ENCODE measurements at places on chromosomes 7 and 10.

DNA sequence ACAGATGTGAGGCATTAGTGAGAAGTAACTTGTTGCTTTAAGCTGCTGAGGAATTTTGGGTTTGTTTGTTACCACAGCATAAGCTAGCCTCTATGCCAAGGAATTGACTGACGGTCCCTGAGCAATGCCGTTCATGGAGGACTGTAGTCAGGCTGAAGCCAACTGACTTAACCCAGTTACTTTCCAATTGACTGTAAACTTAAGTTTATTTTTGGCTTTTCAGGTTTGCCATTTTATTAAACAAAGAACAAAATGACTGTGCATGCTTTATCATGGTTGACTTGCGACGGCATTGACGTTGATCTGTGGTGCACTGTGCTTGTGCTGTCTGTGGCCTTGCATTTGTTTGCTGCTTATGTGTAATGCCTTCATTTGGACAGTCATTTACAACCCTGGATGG is 53.5 kb downstream of the DNAJB9 start:
- DNase-seq, result no peak

GRCh38 chr10:118116715-118117449 is 70.1 kb upstream of the RAB11FIP2 start:
- no peak for DNase-seq

- DNase-seq, result peak; percentile 83
Measured at GRCh38 chr10:6917125-6917524, 337.0 kb upstream of the PRKCQ start.

- no peak for DNase-seq
Measured at GRCh38 chr7:105990727-105991453, 27.8 kb downstream of the CDHR3 start.

DNA sequence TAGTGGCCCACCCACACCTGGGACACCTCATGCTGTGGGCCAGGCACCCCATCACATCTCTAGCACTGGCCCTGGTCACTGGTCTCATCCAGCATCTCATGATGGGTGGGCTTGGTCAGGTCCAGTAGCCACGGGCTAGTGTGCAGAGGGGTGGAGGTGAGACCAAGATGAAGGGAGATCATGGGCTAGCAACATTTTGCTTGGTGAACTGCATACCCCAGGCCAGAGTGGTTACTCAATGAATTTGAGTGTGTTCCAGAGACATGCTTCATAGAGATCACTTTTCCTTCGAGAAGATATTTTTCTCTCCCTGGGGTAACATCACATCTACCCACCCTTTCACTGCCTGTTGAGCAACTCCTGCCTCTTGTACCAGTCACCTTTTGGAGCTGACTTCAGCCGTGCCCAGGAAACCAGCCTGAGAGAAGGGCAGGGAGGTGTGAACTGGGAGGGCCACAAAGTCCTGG is 44.2 kb downstream of the MINDY4 start:
- no peak for DNase-seq

GRCh38 chr10:7561216-7561893 is 105.4 kb downstream of the ITIH5 start:
- DNase-seq, result no peak

- DNase-seq, result peak; percentile 72
Measured at GRCh38 chr10:68327889-68328786, 3.7 kb upstream of the HNRNPH3 start.

DNA sequence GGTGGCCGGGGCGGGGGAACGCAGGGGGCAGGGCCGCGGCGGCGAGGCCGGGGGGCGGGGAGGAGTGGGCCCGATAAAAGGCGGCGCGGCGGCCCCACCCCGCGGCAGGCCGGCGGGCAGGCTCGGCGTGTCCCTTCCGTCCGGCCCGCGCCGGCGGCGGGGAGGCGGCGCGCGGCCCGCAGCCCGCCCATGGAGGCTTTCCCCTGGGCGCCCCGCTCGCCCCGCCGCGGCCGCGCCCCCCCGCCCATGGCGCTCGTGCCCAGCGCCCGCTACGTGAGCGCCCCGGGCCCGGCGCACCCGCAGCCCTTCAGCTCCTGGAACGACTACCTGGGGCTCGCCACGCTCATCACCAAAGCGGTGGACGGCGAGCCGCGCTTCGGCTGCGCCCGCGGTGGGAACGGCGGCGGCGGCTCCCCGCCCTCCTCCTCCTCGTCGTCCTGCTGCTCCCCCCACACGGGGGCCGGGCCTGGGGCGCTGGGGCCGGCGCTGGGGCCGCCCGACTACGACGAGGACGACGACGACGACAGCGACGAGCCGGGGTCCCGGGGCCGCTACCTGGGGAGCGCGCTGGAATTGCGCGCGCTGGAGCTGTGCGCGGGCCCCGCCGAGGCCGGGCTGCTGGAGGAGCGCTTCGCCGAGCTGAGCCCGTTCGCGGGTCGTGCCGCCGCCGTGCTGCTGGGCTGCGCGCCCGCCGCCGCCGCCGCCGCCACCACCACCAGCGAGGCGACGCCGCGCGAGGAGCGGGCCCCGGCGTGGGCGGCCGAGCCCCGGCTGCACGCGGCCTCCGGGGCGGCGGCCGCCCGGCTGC is at the start of gene NANOS1:
TSS of gene NANOS1 (plus strand) at position 102 of the 808 bp plus-strand sequence. CDS start at position 190, 88 bp downstream.
- no peak for DNase-seq

GRCh38 chr10:80283119-80283518 is 6.3 kb downstream of the MAT1A start:
- DNase-seq, result no peak

GRCh38 chr10:104340641-104341040 is 2.4 kb upstream of the ITPRIP start:
- no peak for DNase-seq

DNA sequence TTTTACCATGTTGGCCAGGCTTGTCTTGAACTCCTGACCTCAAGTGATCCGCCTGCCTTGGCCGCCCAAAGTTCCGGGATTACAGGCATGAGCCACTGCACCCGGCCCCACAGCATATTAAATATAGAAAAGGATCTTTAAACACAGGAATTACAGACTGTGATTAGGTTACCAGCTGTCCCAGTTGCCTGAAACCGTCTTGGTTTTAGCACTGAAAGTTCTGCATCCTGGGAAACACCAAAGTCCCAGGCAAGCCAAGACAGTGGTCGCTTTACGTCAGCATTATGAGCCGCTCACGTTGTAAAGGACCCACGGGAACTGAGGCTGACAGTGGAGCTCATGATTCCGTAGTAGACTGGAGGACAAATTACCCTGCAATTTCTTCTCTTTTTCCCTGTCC is 69.0 kb upstream of the FAM180A start:
- no peak for DNase-seq

DNA sequence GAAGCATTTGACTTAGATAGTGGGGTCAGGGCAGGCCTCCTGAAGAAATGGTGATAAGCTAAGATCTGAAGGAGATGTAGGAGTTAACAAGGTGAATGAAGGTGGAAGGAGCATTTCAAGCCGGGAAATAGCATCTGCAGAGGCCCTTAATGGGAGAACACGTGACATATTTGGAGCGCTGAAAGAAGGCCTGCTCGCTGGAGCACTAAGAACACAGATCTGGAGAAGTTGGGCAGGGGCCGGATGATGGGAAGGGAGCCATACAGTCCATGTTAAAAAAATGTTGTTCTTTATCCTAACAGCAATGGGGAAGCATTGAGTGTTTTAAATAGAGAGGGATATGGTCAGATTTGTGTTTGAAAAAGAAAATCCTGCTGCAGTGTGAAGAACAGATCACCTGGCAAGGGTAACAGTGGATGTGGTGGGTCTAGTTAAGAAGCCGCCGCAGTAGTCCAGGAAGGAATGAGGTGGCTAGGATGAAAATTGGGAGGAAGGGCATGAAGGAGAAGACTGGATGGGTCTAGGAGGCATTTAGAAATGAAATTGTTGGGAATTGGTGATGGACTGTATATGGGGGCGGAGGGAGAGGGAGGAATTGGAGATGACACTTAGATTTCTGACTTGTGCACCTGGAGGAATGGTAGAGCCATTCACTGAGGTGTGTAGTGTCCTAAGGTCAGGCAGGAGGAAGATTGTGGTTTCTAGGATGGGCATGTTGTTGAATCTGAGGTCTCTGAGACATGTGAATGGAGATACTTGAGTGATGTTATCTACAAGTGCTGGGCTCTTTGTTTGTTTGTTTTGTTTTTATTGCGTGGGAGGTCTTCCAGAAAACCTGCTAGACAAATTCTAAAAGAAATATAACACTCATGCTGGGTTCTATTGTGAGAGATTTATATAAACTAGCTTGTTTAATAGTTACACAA is 58.4 kb downstream of the MET start:
- DNase-seq, result no peak

GRCh38 chr7:92567460-92567859 is 22.7 kb downstream of the FAM133B start:
- no peak for DNase-seq

- peak; percentile 22 for DNase-seq
Measured at GRCh38 chr10:77350134-77350533, 287.5 kb downstream of the KCNMA1 start.

GRCh38 chr10:76581506-76582256 is 1055.9 kb downstream of the KCNMA1 start:
- no peak for DNase-seq

DNA sequence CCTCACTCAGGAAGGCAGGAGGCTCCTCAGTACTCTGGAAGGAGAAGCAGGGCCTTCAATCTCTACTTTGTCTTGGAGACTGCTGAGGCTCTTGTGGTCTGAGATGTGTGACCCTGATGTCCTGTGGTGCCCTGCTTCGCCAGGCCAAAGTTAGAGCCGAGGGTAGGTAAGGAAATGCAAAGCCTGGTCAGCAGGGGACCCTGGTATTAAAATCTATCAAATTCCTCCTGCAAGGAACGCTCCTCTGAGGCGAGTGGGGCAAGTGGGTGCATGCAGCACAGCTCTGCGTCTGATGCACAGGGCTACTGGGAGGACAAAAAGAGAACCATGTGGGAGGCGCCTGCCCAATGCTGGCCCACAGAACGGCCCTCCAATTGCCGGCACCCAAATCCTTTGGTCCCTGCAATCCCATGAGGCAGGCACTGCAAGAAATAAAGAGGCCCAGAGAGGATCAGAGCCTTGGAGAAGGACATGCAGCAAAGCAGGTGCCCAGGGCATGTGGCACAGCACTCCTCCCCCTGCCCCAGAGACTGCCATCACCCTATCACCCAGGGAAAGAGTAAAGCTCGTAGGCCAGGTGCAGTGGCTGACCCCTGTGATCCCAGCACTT is 23.1 kb upstream of the ZMIZ1 start:
- DNase-seq, result no peak

DNA sequence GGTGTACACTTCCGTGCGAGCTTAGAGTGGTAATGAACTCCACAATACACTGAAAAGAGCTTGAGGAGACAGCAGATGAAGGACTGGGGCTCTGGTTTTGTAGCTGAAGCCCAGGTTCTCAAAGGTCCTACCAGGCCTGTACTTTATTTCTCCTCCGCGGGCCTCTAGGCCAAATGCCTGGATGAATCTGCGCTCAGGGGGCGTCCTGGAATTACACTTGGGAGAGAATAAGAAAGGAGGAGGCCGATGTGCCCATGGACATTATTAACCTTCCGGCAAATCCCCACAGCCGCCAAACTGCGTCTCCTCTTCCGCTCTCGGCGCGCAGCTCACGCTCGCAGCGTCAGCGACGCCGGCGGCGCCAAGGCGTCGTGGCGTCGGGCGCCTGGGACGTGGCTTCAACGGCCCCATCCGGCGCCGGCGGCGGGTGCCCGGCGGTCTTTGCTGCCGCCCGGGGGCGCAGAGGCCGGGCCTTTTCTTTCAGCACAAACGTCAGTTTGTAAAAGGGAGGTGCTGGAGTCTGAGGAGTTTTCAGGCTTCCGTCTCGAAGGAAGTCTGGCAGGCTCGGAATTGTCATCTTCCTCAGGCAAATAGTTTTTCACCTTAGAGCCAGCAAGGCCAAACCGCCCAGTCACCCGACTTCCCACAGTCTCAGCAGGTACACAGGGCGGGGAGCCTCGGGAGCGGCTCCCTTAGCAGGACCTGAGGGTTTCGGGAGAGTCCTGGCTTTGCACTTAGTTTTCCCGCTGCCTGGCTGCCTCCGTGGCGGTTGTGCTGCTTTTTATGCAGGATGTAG is at the start of gene CCDC7:
TSS of gene CCDC7 (plus strand) at position 401 of the 796 bp plus-strand sequence. CDS start 5,503 bp downstream, outside the sequence.
- DNase-seq, result peak; percentile 96

- DNase-seq, result peak; percentile 22
Measured at GRCh38 chr10:118569241-118569881, 26.1 kb downstream of the PRLHR start.

- no peak for DNase-seq
Measured at GRCh38 chr10:107649249-107649648, 484.7 kb upstream of the SORCS1 start.

GRCh38 chr10:84166620-84167288 is 6.8 kb upstream of the GPR15LG start:
- DNase-seq, result peak; percentile 23

DNA sequence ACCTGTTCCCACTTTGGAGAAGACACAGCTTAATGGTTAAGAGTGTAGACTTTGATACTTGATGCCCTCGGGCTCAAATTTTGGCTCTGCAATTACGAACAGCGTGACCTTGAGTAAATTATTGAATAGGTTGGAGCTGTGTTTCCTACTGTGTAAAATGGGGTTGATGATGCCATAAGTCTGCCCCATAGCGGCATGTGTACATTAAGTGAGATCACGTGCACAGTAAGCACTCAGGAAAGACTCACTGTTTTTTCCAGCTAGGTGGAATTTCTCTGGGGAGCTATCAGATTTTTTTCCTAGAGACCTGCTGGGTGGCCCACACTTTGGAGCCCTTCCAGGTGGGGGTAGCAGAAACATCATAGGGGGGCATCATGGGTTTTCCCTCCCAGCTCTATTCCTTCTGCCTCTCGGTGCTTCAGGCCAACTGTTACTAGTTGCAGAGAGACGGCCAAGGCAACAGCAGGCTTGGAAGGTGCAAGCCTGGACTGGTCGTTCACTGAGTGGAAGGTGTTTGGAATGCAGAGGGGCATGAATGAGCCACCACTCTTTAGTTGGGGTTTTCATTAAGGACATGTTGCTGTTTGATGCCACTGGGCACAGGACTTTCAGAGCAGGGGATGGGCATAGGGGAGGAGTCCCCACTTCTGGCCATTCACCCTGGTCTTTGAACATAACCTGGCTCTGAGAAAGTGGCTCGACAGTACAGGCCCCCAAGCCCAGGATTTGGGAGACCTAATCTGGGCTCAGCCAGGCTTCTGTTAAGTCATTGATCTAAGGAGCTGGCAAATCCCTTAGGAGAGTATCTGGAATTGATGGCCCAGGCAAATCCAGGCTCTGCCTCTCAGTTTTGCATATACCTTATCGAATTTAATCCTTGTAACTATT is 64.0 kb downstream of the SYPL1 start:
- DNase-seq, result no peak

- DNase-seq, result no peak
Measured at GRCh38 chr10:33808475-33808874, 474.0 kb upstream of the NRP1 start.
